ENCODE measurements at places on chromosomes 7 and 10.
A peak's percentile ranks its signal among the peaks of the same experiment; 100 is the strongest.

GRCh38 chr10:20877986-20878983, 18.8 kb downstream of the NEBL start:
- DNase-seq = no peak

GRCh38 chr10:113718969-113719822, 32.3 kb upstream of the PLEKHS1 start:
- DNase-seq = no peak

GRCh38 chr7:98224701-98225181, 13.5 kb downstream of the BHLHA15 start:
- no peak for DNase-seq

- DNase-seq = peak; percentile 30
Measured at GRCh38 chr7:66125052-66125694, 10.5 kb downstream of the CRCP start.
